ENCODE measurements at places on chromosomes 11 and 22.

GRCh38 chr22:50641696-50642607 lies 14.0 kb upstream of the ARSA start:
- no peak for DNase-seq

DNA sequence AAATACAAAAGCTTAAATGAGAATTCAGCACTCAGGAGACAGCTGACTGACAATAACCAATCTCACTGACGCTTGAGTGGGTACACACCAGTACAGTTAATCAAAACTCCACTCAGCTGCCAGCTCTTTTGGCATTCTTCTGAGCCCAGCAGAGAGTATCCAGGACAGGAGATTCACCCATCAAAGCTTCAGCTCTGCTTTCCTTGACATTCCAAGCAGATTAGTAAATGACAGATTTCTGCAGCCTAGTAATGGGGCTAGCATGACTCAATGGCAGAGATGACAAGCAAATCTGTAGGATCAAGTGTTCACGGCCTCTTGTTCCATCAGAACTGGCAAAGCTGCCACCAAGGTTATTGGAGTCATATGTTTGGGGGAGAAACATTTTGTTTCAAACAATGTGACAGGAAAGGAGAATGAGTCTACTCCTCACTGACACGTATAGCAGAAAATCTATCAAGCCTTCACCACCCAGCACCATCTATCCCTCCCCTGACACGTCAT lies 420.0 kb downstream of the DYNC2H1 start:
- DNase-seq: no peak

DNA sequence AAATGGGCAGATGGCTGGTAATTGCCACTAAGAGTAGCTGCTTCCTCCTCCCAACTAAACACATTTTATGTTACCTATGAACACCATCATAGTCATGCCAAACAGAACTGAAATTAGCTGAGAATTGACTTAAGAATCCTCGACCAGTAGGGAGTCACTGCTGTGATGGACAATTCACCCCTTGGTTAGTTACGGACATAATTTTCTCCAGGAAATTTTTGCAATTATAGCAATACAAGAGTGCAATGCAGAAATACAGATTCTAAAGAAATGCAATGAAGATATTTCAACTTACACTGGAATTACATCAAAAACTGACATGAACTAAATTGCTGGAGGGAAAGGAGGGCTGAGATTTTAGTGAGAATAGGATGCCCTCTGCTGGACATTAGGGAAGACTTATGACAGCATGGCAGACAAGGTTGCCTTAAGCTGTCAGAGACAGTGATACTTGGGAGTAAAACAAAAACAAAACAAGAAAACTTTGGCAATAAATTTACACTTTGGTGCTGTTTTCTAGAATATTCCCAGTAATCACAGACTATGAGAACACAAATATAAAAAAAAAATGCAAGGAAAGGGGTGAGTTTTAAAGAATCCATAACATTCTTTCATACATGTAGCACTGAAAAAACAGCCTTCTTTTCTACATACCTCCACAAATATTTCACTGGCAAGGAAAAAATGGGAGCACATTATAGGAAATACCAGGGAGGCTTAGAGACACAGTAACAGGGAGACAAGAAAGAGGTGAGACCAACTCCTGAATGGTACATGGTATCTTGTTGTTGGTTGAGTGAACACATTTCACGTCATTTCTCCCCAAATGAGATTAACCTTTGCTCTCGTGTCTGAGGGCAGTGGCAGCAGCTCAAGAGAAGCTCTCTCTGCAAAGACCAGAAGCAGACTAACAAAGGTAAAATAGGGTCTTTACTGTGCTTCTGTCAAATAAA lies 11.2 kb upstream of the PPP2R1B start:
- no peak for DNase-seq

- DNase-seq: no peak
Observed at GRCh38 chr22:34102633-34103032, 182.4 kb upstream of the LARGE1 start.

DNA sequence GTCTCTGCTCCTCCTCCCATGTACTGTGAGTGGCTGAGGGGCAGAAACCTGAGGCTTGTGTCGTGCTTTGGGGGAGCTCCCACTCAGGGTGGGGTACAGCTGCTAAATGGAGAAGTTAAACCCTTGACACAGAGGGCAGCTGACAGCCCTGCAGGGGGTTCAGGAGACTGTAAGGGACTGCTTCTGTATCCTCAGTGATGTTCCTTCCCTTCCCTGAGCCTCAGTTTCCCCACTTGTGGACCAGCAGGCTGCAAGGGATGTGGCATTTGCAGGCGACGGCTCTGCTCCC lies 15.6 kb downstream of the SYNGR1 start:
- no peak for DNase-seq

- no peak for DNase-seq
Observed at GRCh38 chr11:19279451-19279850, 38.7 kb upstream of the E2F8 start.

DNA sequence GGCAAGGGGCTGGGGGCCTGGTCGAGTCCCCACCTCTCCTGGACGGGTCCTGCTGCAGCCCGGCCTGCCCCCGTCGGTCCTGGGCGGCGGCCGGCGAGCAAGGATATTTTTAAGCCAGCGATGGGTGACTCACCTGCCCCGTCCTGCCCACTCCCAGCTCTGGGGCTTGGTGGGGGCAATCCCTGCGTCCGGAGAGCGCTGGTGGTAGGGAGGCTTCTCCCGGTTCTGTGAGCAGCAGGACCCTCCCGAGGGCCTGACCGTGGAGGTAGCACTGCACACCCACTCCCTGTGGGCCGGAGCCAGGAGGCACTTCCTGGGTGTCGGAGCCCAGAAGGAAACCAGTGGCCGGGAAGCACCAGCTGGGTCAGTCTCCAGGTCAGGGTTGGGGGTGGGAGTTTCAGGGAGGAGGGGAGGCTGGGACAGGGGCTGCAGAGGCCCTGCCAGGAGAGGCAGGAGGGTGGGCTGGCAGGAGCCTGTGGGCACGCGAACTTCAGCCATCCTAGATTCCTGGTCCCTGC lies 467 bp downstream of the EPS8L2 start:
- peak; percentile 47 for DNase-seq

GRCh38 chr11:122305426-122306320 lies 189.7 kb upstream of the BLID start:
- DNase-seq: no peak

GRCh38 chr11:101863361-101863760 lies 51.4 kb upstream of the CEP126 start:
- no peak for DNase-seq

DNA sequence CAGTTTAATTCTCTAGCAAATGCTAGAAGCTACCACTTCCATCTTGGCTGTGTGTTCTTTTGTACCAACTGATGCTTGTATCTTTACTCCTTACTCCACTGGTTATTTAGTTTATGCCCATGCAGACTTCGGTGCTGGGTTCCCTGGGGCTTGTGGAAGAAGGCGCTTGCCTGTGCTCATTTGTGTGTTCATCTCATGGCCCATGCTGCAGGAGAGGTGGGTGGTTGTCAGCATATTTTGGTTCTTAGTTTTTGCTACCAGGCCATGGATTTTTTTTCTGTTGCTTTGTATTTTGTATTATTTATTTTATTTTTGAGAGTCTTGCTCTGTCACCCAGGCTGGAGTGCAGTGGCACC lies 22.4 kb downstream of the MICAL2 start:
- no peak for DNase-seq

- no peak for DNase-seq
Observed at GRCh38 chr11:7490535-7490934, 5.2 kb downstream of the OLFML1 start.

- DNase-seq: no peak
Observed at GRCh38 chr11:112465433-112466024, 204.9 kb upstream of the PLET1 start.

GRCh38 chr11:2742611-2743426 lies 43.0 kb upstream of the KCNQ1OT1 start:
- DNase-seq: no peak

GRCh38 chr22:46824980-46825544 lies 62.6 kb downstream of the TBC1D22A start:
- DNase-seq: no peak

- DNase-seq: no peak
Observed at GRCh38 chr11:131829725-131830124, 459.3 kb downstream of the NTM start.

GRCh38 chr22:27247701-27248434 lies 553.7 kb downstream of the MN1 start:
- no peak for DNase-seq

- no peak for DNase-seq
Observed at GRCh38 chr22:23164091-23164490, 16.2 kb upstream of the BCR start.

- no peak for DNase-seq
Observed at GRCh38 chr11:65166893-65167292, 3.1 kb upstream of the SPDYC start.

DNA sequence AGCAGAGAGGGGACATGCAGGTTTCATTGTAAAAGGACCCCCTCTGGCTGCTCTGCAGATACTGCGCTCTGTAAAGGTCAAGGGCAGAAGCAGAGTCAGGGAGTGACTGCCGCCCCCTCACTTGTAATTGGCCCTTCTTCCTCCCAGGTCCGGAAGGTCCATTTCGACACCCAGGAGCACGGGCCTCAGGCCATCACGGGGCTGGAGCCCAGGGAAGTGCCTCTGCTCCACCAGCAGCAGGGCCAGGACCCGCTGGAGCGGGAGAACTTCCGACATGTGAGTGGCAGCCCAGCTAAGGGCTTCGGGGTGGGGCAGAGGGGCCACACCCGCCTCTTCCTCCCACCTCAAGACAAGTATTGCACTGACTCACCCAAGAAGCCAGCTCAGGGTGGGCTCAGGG lies 24.0 kb upstream of the LRRC10B start:
- DNase-seq: no peak

DNA sequence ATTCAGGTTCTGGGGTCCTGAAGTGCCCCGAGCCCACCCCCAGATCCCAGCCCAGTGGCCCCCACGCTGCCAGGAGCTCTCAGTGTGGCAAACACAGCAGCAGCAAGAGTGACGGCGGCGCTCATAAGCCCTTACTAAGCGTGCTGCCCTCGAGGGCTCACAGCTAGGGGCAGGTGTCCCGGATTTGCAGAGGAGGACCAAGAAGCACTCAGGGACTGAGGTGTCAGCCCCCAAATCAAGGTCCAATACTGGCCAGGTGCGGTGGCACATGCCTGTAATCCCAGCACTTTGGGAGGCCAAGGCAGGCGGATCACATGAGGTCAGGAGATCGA lies 25.4 kb downstream of the CELSR1 start:
- no peak for DNase-seq

DNA sequence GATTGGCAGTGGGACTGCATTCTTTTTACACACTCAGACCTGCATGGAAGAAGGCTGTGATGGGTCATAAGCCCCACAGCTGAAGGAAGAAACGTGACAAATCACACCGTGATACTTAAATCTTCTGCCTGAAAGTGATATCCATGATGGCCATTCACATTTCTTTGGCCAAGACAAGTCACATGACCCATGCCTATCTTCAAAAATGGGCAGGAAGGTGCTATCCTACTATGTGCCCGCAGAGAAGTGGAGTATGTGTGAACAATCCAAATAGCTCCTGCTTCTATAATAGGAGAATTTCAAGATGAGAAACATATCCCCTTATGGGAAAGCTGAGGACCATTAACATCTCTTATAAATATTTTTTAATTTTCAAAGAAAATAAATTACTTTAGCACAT lies 56.6 kb upstream of the TEAD1 start:
- DNase-seq: no peak

- no peak for DNase-seq
Observed at GRCh38 chr11:63829823-63830489, 9.0 kb upstream of the MARK2 start.

GRCh38 chr11:32658639-32659406 lies 75.2 kb downstream of the EIF3M start:
- DNase-seq: no peak

GRCh38 chr22:36449596-36450175 lies 31.8 kb downstream of the TXN2 start:
- DNase-seq: no peak

GRCh38 chr11:116840746-116841296 lies 3.4 kb upstream of the APOA1 start:
- no peak for DNase-seq

DNA sequence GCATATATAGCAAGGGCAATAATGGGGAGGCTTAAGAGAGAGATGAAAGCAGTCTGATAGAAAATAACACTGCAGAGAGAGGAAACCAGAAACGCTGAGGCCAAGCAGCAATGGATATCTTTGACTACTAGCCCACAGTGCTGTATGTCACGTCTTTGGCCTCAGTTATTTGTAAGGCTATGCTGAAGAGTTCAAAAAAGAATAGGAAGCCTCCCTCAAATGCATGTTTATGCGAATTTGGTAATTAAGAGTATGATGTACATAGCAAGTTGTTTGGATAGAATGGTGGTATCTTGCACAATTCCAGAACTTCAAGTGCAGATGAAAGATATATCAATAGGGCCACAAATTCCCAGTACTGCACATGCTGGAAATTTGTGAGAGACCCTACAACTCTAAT lies 89.2 kb downstream of the MPPED2 start:
- no peak for DNase-seq

DNA sequence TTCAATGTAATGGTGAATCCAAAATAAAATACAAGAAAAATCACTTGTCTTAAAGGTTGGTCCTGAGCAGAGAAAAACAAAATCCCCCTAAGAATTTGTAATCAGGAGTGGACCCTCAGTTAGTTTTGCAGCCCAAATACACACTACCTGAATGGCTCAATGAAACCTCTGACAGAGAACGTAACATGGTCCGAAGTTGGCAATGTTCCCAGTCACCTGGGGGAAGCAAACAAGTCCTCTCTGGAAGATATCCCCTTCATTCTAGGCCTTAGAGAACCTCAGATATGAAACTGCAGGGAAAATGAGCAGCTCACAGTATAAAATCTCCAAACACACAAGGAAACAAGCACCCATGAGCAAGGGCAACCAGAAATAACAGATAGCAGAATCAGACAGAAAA lies 58.2 kb downstream of the MORC2 start:
- no peak for DNase-seq

DNA sequence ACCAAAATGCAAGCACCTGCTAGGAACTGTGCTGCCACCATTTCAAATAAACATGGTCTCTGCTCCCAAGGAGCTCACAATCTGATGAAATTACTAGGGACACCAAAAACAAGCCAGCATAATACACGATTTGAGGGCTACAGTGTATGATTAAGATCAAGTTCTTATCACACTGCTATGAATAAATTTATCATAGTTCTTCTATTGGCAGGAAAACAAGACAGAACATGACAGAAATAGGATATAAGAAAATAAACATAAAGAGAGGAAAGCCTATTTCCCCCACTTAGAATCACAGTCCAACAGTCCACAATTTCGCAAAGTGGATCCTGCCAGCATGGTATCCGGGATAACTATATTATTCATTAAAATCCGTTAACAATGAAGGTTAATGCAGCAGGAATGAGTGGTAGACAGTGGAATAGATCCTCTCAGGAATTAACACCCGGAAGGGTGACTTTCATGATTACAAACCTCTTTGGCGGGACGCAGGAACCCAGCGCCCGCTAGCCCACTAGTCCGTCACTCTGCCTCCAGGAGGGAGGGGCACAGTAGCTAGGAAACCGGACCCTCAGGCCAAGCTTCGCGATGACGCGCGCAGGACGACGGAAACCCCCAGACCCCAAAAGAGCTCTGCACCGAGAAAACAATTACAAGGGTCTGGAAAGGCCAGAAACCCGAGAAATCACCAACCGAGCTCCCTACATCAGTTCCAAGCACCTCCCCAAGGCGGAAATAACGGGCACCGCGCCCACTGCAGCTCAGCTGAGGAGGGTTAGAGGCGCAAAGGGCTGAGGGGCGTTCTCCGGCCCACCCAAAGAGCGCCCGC lies 607 bp downstream of the CCDC82 start:
- no peak for DNase-seq

- no peak for DNase-seq
Observed at GRCh38 chr22:21708960-21709359, 26.6 kb downstream of the YPEL1 start.

All from right forelimb (tissue), 1 donor.